DMS 273 treated with DMSO at 0.1 percent for 48 hours (cell line): ENCODE measurements at places on chromosomes 6 and 20.

GRCh38 chr6:184161-184700 lies 108.1 kb upstream of the DUSP22 start:
- no peak for DNase-seq

- DNase-seq = no peak
Observed at GRCh38 chr6:123803504-123804013, at the start of gene NKAIN2. TSS of gene NKAIN2 (plus strand) at chr6:123803865.

DNA sequence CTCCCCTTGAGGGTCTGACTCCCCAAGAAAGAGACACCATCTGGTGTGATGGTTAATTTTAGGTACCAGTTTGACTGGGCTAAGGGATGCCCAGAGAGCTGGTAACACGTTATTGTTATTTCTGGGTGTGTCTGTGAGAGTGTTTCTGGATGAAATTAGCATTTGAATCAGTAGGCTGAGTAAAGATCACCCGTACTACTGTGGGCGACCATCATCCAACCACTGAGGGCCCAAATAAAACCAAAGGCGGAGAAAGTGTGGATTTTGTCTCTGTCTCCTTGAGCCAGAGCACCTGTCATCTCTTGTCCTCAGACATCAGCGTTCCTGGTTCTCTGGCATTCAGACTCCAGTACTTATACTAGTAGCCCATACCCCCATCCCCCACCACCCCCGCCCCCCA lies 7.9 kb upstream of the CNKSR3 start:
- no peak for DNase-seq

- no peak for DNase-seq
Observed at GRCh38 chr20:3177746-3178485, 4.6 kb upstream of the LZTS3 start.

- DNase-seq = no peak
Observed at GRCh38 chr6:1958257-1958656, 287.1 kb downstream of the GMDS start.

GRCh38 chr6:27865850-27866356 lies 46.3 kb downstream of the OR2B2 start:
- no peak for DNase-seq

DNA sequence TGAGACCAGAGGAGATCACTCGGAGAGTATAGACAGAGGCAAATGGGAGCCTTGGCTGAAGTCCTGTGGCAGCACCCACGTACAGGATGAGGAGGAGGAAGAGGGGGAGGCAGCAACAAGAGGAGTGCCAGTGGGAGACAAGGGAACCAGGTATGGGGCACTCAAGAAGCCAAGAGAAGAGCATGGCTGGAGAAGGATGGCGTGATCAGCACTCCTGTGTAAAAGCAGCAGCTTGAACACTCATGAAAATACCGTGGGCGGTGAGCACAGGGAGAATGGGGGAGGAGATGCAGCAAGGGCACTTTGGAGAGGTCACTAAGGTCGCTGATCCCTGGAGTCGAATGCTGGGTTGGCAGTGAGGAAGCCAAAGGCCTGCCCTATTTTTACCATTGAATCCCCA lies 51.2 kb upstream of the PRND start:
- no peak for DNase-seq

GRCh38 chr20:32116079-32116521 lies 6.6 kb downstream of the TM9SF4 start:
- no peak for DNase-seq

- DNase-seq = no peak
Observed at GRCh38 chr6:29887330-29887818, 55.0 kb upstream of the HLA-A start.

DNA sequence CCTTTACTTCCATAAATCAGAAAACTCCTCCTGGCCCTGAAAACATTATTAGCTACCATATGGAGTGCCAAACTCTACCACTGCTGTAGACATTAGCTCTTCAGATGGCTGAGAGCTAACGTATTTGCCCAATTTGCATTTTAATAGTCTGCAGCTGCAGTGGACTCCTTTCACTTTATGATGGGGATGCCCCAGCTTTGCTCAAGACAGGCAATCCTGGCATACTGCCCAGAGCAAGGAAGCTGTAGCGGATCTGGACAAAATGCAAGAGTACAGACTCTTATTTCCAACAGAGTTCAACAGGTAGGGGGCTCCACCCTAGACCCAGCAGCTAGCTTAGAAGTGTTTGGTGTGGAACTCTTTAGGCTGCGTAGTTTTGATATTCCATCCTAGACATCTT lies 246.7 kb downstream of the FOXC1 start:
- DNase-seq = peak; percentile 90

DNA sequence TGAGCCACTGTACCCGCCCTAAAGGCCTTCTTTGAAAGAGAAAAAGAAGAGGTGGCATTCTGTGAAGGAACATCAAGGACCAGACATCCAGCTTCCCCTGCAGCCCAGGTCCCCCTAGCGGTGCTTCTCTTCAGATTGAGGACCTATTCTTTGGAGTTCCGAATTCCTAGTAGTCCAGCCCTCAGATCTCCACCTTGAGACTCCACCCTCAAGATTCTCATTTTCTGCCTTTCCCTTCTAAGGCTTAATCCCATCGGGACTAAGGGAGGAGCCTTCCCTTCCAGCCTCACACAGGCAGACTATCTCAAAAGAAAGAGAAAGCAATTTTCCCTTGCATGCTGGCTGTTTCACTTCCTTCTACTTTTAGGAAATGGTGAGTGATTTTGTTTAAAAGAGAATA lies 32.5 kb downstream of the MUC22 start:
- peak; percentile 25 for DNase-seq
